Effector memory CD8-positive, alpha-beta T cell (primary cell): ENCODE measurements at places on chromosomes 12 and 14.

GRCh38 chr14:34650786-34651584 lies 21.0 kb upstream of the SNX6 start:
- DNase-seq = no peak

- no peak for DNase-seq
Measured at GRCh38 chr14:58274881-58275280, 23.5 kb upstream of the ARID4A start.

GRCh38 chr12:11707535-11707934 lies 58.1 kb downstream of the ETV6 start:
- DNase-seq = no peak

GRCh38 chr14:104673481-104673880 lies 15.9 kb upstream of the INF2 start:
- no peak for DNase-seq

DNA sequence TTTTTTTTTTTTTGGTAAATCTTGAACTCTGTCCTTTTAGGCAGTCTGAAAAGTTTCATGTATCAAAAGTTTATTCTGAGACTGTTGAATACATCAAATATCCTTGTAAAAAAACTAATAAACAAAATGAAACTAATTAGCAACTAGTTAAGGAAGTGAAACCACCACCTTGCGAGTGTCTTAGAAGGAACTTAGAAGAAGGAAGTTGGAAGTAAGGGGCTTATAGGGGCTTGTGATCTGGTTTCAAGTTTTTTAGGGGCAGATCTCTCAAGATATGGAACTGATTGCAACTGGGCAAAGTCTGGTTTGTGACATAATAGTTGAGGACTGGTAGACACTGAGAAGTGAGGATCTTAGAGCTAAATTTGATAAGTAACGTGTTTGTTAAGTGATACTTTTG lies 748.8 kb downstream of the C12orf50 start:
- DNase-seq = no peak

GRCh38 chr12:124486346-124486963 lies 81.0 kb downstream of the NCOR2 start:
- no peak for DNase-seq
